ENCODE measurements at places on chromosomes 16 and 17.

DNA sequence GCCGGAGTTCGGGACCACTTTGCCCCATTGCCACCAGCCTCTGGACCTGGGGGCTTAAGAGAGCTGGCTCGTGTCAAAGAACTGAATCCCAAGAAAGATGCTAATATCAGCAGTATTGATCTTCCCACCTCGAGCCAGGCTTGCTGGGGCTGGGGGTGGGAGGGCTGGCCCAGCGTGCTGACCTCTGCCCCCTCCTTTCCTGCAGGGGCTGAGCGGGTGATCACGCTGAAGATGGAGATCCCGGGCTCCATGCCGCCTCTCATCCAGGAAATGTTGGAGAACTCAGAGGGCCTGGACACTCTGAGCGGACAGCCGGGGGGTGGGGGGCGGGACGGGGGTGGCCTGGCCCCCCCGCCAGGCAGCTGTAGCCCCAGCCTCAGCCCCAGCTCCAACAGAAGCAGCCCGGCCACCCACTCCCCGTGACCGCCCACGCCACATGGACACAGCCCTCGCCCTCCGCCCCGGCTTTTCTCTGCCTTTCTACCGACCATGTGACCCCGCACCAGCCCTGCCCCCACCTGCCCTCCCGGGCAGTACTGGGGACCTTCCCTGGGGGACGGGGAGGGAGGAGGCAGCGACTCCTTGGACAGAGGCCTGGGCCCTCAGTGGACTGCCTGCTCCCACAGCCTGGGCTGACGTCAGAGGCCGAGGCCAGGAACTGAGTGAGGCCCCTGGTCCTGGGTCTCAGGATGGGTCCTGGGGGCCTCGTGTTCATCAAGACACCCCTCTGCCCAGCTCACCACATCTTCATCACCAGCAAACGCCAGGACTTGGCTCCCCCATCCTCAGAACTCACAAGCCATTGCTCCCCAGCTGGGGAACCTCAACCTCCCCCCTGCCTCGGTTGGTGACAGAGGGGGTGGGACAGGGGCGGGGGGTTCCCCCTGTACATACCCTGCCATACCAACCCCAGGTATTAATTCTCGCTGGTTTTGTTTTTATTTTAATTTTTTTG lies 8.5 kb downstream of the GJD3 start:
- no peak for DNase-seq

DNA sequence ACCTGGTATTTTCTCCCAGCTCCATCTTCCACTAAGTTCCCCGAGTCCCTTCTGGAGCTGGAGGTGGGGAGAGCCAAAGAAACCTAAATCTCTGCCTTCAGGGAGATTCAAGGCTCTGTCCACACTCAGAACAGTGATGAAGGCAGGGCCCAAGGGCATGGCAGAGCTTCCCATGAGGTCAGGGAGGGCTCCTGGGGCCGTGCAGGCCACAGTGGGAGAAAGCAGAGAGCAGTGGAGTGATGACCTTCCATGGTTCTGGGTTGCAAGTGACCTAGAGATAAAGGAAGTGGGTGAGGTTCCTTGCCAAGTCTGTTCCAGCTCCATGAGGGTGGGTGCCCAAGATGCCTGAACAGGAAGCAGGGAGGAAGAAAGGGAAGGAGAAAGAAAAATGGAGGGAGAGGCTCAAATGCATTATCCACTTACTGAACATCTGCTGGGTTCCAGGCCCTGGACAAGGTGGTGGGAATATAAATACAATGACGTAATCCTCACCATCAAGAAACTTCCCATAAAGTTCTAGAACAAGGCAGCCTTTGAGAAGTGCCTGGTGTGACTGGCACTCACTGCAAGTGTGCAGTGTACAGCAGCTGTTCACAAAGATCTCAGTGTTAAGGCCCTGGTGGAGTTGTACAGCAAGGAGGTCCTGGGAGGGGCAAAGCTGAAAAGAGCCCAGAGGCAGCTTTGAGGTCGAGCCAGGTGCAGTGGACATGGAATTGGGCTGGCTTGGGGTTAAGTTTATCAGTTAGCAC lies 13.3 kb downstream of the TBKBP1 start:
- no peak for DNase-seq

GRCh38 chr16:55567382-55567781 lies 898 bp downstream of the CAPNS2 start:
- no peak for DNase-seq

DNA sequence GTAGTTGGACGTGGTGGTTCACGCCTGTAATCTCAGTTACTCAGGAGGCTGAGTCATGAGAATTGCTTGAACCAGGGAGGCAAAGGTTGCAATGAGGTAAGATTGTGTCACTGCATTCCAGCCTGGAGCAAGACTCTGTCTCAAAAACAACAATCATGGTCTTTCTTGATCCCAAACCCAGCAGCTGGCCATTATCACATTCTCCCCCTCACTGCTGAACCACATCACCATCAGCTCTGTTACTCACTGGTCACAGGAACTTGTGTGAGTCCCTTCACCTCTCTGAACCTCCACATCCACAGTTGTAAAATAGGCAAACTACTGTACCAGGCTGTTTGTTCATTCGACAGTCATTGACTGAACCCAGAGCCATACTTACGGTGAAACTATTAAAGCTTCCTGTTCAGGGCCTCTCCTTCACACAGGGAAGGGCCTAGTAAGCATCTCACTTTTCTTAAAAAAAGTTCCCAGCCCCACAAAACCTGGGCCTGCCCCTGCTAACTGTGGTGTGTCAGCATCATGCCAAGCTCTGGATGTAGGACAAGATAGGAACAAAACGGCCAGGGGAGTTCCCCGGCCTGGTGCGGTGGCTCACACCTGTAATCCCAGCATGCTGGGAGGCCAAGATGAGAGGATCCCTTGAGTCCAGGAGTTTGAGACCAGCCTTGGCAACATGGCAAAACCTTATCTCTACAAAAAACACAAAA lies 104.7 kb downstream of the COPRS start:
- no peak for DNase-seq

GRCh38 chr16:49534901-49535610 lies 161.5 kb downstream of the C16orf78 start:
- no peak for DNase-seq

GRCh38 chr17:50635982-50636803 lies 1.5 kb downstream of the ABCC3 start:
- no peak for DNase-seq

DNA sequence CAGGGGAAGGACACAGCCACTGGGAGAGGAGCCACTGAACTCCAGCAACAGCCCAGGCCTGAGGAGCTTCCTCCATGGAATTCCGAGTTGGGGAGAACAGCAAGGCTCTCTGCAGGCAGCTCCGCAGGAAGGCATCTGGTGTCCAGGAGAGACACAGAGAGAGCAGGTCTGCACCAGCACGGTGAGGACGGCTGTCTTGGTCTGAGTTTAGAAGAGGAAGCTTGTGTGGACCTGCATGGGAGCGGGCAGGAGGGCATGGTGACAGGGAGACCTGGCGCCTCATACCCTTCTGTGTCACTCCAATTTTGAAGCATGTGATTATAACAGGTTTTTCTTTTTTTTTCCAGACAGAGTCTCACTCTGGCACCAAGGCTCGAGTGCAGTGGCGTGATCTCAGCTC lies 6.4 kb downstream of the SLC38A10 start:
- no peak for DNase-seq

DNA sequence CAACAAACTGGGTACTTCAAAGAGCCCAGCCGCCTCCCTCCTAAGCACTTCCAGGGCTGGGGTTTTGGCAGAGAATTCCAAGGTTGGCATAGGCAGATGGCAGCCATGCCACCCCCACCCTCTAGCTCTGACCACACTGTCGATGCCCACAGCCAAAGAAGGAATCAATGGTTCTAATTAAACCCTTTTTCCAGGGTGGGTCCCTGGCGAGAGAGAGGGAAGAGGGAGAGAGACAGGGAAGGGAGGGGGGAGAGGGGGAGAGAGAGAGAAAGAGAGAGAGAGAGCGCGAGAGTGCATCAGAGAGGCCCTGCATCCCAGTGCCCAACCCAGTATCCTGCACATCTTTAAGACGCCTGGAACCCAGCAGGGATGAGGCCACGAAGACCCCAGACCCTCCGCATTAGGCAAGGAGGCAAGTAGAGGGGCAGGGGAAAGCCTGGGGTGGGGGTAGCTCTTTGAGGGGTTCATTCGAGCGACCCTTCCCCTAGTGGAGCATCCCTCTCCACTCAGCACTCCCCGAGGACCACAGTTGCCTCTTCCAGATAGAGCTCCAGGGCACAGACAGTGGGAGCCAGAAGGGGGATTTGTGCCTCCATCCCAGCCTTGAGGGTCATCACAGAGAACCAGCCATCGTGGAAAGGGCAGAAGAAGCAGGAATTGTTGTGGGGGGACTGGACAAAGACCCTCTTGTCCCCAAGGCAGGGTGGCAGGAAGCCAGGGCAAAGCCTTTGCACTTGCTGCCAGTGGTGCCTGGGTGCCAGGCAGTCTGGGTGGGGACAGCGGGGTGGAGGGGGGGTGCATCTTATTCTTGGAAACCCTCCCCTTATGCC lies 2.6 kb downstream of the SRCIN1 start:
- no peak for DNase-seq

GRCh38 chr16:12348733-12349704 lies 372.5 kb downstream of the SNX29 start:
- no peak for DNase-seq

DNA sequence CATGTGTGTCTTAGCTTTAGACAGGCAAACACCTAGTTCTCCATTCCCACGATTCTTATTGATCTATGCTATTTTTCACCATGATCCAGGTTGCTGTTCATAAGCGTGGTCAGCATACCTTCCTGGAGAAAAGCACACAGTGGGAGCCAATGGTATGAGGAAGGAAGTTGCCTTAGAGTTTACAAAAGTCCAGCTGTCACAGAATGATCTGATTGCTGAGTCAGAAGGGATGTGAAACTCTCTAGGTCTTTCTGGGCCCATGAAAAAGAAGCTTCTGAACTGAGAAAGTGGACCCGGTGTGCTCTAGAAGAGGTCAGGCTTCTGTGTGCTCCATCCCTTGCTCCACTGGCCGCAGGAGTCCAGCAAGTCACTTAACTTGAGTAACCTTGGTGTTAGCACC lies 71.0 kb upstream of the CCL1 start:
- no peak for DNase-seq

- no peak for DNase-seq
These were observed 71.4 kb downstream of the ABR start for GRCh38 chr17:1108478-1108764.

GRCh38 chr17:75011401-75012095 lies 922 bp upstream of the MRPL58 start:
- DNase-seq: no peak

DNA sequence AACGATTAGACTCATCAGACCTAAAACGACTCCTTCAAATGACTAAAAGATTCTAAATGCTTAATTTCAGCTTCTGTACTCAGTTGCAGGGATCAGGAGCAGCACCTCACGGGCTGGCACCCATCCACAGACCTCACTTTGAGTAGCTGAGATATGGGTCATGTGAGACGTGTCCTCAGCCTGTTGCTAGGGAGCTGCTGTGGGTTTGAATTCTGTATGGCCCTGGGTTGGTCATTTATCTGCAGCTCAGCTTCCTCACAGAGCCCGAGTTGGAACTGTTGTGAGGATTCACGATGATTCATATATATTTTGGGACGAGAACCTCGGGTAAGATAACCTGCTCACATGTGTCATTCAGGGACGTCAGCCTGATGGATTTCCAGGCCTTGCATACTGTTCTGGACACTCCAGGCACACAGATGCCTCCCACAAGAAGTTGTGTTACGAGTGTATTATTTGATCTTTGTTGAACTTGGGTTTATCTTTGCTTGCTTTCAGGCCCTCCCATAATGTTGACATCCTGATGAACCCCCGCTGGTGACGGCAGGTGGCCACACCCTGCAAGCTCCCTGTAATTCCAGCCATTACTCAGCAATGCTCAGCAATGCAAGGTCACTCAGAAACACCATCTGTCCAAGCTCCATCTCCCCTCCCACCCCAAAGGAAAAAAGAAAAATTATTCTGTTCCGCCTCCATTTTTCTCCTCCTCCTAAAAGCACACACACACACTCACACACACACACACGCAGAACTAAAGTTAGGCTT lies 137.6 kb downstream of the RBFOX3 start:
- DNase-seq: no peak

DNA sequence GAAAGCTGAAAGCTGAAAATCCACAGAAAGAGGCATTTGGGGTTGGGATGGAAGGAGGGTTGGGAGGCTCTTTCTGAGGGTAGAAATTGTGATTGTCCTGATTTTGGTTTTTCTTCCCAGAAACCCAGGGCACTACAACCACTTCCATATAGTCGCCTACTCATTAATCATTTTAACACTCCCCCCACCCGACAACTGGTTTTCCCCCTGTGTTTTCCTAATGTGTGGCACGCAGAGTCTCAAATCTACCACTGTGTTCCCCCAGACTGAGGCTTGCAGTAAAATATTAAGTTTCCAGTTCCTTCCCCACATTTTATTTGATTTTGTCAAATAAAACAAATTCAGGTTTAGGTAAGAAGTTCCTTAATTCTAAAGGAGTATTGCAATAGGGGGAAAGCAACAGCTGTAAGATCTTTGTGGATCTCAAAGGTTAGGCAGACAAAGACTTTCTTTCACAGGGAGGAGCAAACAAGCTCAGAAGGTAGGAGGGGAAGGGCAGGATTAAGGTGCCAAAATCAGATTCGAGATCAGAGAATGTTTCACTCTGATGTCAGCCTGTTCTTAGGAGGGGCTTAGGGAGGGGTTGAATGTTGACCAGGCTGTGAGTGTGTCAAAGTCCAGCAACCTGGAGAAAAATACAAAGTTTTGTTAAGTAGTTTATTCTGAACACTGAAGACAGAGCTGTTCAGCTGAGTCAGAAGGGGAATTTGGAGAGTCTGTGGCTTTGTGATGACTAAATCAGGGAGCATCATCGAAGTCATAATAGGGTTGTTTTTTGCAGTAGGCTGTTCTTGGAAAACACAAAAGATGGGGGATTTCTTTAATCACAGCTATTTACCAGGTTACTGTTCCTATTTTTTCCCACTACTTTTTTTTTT lies 3.6 kb downstream of the ZNF267 start:
- DNase-seq: no peak

DNA sequence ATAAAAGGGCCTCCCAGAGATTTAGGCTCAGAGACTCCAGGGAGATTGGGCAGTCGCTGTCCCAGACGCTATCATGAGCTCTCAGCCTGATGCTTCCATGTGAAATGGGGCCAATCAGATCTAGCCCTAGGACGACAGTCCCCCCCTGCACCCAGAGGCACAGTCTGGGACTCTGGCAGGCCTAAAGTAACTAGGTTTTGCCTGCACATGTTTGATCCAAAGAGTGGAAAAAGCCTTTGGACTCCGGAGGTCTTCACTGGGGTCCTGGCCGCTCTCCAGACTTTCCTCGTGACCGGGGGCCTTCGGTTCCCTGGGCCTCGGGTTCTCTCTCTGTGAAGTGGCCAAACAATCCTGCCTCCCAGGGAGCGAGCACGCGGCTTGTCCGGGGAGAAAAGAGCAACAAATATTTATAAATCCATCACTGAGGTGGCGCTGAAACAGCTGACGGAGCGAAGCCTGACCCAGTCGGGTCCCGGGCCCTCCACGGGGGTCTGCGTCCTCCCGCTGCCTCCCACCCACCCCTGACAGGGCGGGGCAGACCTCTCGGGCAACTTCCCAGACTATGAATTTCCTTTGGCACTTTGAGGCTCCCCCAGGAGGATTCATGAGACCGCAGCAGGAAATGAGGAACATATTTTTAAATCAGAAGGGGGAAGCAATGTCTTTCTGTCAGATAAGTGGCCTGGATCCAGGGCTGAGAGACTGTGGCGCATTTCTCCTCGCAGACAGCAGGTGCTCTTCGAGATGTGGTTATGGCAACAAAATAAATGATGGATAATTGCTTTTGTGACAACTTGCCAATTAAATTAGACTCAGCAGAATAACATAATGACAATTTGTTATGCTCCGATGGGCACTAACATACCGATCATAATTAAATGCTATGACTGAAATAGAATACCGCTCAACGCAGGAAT lies 38.9 kb downstream of the MRPS23 start:
- no peak for DNase-seq

Data from endothelial cell (in vitro differentiated cells).